ENCODE measurements at places on chromosomes 7 and 10.

GRCh38 chr7:47503281-47503680 is 78.6 kb downstream of the TNS3 start:
- no peak for DNase-seq

GRCh38 chr10:133421336-133422222 is 2.8 kb downstream of the SPRN start:
- DNase-seq, result no peak

DNA sequence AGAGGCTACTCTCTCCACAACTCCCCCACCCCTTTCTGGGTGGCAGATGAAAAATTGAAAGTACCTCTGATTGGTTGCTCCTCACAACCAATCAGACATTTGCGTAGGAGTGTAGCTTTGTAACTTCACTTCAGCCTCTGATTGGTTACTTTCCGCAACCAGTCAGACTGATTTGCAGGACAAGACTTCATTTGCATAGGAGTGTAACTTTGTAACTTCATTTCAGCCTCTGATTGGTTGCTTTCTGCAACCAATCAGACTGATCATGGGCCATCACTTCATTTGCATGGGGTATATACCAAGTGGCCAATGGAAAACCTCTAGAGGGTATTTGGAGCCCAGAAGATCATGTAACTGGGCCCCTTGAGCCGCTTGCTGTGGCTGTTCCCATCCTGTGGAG is 25.6 kb downstream of the CDNF start:
- no peak for DNase-seq

- DNase-seq, result no peak
Measured at GRCh38 chr7:25031007-25031406, 51.0 kb upstream of the OSBPL3 start.

GRCh38 chr7:89474456-89474855 is 678.9 kb upstream of the TEX47 start:
- no peak for DNase-seq

GRCh38 chr7:154338701-154339506 is 286.7 kb downstream of the DPP6 start:
- no peak for DNase-seq

GRCh38 chr10:7515439-7515838 is 104.6 kb upstream of the SFMBT2 start:
- DNase-seq, result no peak

DNA sequence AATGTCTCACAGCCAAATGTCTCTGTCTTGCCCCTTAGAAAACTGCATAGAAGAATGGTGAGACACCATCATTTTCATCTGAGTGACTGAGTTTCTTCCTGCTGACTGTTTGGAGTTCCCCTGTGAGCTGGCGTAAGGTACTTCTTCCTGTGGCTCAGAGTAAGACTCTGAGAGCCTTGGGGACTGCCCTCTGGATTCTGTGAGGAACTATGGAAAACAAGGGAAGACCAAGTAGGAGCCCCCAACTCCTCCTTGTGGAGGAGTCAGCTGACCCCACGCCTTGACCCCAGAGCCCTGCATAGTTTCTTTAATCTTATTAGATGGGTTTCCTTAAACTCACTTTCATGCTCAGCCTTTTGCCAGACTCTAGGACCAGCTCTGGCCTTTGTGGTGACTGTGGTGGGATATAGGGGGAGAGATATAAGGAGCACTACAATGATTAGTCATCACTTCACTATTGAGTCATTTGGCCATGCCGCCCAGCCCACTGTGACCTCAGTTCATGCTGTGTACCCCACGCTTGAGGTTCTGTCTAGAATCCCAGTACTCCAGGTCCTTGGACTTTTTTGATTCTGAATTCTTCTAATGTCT is 51.8 kb upstream of the FAM133B start:
- DNase-seq, result peak; percentile 76

DNA sequence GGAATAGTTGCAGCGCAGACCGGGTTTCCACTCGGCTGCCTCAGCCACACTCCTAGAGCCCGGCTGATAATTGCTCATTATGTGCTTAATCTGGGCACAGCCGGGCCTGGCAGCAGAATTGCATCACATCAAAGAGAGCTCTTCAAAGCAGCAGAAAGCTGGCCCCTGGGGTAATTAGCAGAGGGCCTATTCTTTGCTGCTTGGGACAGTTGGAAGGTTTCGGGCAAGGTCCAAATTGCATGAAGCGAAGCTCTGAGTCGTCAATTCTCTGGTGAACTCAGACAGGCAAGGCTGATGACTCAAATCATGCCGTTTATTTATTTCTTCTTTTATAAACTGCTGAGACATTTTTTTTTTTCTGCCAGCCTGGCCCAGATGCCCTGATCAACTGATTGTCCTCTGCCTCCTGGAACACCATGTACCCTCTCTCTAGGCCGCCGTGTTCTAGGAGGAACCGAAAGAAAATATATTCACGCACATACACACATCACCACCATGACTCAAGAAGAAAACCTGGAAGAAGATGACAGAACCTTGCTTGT is 242.2 kb downstream of the RAB11FIP2 start:
- no peak for DNase-seq

GRCh38 chr10:80561950-80562349 is 24.2 kb downstream of the SH2D4B start:
- no peak for DNase-seq

Measured in activated naive CD8-positive, alpha-beta T cell treated with anti-CD3 and anti-CD28 coated beads for 36 hours (primary cell).